GM12864 (cell line): ENCODE measurements at places on chromosomes 16 and 17.
A peak's percentile ranks its signal among the peaks of the same experiment; 100 is the strongest.

- no peak for DNase-seq
These were observed 301.8 kb downstream of the IRF8 start for GRCh38 chr16:86200722-86201121.

DNA sequence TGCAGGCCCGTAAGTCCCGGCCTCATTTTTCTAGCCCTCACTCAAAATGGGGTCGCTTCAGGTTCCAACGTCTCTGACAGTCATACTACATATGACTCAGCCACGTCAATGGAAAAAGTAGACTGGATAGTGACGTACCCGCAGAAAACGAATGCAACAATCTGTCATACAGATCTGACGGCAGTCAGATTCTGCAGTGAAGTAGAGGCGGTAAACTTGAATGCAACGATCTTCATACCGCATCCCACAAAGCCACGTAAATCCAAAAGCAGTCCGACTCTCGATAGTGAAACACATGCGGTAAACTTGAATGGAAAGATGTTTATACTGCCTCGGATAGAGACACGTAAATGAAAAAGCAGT lies 38.4 kb upstream of the ARL4D start:
- no peak for DNase-seq

DNA sequence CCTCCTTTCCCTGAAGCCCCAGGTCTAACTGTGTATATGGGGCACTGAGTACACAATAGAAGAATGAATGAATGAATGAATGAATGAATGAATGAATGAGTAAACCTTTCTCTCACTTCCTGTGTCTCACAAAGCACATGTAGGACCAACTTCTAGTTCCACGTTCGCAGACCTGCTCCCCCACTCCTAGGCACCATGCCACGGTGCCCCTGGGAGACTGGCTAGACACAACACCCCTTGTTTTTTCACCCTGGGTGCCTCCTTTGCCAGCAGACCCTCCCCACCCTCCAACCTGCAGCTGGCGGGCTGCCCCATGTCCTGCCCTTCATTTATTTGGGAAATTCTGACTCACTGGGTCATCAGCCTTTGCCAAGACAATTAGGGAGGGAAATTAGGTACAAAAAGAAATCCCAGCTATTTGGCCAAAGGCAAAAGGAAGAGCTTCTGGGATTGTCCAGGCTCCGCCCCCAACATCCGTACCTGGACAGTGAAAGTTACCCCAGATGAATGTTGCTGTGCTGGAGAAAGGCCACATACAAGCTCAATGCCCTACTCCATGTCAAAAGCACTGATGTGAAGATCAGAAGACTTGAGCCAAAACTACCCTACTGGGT lies 7.7 kb downstream of the CES1 start:
- DNase-seq: no peak

DNA sequence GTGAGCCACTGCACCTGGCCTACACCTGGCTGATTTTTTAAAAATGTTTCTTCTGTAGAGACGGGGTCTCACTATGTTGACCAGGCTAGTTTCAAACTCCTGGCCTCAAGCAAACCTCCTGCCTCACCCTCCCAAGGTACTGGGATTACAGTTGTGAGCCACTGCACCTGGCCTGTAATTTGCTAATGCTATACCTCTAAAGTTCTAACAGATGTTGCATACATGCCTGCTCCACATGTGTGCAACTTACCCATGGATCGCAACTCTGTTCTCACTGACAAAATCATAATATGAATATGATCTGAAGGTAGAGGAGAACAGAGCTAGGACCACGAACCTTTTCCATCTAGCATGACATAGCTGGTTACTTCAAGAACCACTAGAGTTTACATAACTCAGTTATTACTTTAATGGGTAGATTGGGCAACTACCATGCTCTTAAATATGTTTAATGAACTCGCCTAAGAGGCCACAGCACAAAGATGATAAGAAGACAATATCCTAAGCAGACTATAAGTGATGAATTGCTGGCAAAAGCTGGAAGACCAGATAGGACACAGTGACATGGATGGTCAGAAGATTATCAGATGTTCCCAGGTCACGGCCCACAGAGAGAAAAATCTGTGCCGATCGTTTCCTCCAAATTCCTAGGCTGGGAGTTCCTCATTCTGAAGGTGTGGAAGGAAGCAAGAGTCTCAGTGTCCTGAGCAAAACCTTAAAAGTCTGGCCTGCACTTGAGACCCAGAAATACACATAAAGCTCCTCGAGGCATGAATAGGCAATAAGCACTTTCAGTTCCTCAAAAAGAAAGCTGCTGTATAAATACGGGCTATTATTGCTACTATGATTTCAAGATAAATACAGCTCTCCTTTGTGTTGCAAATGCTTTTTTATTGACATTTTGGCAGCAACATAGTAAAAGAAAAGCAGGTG lies 53.6 kb upstream of the ICAM2 start:
- peak; percentile 70 for DNase-seq

GRCh38 chr16:55264949-55265348 lies 59.1 kb upstream of the IRX6 start:
- no peak for DNase-seq

- DNase-seq: no peak
These were observed 375.7 kb upstream of the CDH11 start for GRCh38 chr16:65497571-65497970.

DNA sequence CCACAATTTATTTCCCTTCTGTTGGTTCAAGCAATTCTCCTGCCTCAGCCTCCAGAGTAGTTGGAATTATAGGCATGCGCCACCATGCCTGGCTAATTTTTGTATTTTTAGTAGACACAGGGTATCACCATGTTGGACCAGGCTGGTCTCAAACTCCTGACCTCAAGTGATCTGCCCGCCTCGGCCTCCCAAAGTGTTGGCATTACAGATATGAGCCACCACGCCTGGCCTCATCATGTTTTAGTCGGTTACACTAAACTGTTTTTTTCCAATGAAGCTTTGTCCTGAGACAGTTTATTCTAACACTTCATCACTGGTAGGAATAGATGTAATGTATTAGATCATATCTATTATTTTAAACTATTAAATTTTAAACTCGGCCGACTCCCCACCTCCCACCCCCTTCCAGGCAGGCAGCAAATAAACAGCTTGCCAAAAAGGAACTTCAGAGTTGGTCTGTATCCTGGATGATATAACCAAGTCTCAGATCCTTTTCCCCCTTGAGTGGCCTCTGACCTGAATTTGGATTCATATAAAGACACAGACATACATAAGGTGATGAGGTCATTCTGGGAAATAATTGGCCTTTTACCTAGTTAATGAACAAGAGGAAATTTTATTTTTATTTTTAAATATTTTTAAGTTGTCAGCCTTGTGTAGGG lies 18.4 kb upstream of the CORO6 start:
- DNase-seq: no peak

- no peak for DNase-seq
These were observed 6.2 kb upstream of the ACTG1 start for GRCh38 chr17:81518785-81519283.

DNA sequence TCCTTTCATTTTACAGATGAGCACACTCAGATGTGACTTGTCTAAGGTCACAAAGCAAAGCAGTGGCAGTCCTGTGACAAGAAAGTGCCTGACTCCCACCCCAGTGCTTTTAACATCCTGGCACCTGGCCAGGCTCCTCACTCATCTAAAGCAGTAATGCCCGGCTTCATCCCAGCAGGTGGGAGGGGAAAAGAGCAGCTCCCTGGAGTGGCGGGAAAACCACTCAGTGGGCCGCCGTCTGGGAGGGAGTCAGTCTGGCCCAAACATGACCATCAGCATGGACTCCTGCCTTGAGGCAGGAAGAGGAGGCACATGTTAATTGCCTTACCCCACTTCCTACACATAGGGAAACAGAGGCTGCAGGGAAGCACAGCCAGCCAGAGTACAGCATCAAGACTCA lies 2.6 kb downstream of the PCGF2 start:
- DNase-seq: no peak

- DNase-seq: no peak
These were observed 43.8 kb downstream of the COX10 start for GRCh38 chr17:14113137-14113536.

- DNase-seq: no peak
These were observed 139.3 kb downstream of the GAS7 start for GRCh38 chr17:10058921-10059683.

GRCh38 chr17:42146911-42147607 lies 7.7 kb downstream of the RAB5C start:
- no peak for DNase-seq

- DNase-seq: no peak
These were observed 17.6 kb downstream of the APPBP2 start for GRCh38 chr17:60508384-60508980.

GRCh38 chr17:65749479-65749878 lies 188.0 kb upstream of the AXIN2 start:
- DNase-seq: no peak

- no peak for DNase-seq
These were observed 13.4 kb downstream of the CHTF8 start for GRCh38 chr16:69118994-69119393.

DNA sequence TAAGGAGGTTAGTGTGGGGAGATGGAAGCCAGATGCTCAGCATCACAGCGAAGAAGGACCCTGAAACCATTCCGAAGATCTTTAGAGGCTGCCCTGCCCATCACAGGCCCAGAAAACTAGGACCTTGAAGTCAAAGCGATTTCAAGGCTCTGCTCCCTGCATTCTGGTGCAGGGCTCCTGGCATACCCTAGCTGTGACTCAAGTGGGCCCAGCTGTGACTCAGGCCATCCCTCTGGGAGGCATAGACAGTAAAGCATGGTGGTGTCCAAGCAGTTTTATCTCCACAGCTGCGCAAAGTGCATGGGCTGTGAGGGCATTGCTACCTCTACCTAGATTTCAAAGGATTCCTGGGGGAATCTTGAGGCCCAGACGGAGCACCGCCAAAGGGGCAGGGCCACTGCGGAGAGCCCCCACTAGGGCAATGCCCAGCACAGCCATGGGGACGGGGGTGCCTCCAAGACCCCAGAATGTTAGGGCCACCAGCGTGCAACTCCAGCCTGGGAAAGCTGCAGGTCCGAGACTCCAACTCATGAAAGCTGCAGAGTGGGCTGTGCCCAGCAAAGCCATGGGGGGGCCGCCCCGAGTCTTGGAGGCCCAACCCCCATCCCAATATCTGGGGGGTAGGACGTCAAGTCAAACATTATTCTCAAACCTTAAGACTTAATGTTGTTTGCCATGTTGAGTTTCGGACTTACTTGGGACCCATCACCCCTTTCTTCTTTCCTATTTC lies 11.7 kb upstream of the ZNF594 start:
- no peak for DNase-seq

DNA sequence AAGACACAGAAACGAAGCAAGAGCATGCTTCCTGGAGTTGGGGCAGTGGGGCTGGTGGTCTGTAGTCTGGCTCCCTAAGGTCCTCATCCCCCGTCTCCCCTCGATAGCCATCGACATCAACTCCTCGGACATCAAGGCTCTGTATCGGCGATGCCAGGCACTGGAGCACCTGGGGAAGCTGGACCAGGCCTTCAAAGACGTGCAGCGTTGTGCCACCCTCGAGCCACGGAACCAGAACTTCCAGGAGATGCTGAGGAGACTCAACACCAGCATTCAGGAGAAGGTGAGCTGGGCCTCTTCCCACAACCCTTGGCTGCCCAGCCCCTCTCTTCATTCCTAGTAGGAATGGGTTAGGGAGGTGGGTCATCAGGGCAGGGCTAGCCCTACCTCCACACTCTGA lies 2.3 kb downstream of the UNC45B start:
- DNase-seq: no peak

GRCh38 chr17:11719856-11720255 lies 121.6 kb downstream of the DNAH9 start:
- no peak for DNase-seq

DNA sequence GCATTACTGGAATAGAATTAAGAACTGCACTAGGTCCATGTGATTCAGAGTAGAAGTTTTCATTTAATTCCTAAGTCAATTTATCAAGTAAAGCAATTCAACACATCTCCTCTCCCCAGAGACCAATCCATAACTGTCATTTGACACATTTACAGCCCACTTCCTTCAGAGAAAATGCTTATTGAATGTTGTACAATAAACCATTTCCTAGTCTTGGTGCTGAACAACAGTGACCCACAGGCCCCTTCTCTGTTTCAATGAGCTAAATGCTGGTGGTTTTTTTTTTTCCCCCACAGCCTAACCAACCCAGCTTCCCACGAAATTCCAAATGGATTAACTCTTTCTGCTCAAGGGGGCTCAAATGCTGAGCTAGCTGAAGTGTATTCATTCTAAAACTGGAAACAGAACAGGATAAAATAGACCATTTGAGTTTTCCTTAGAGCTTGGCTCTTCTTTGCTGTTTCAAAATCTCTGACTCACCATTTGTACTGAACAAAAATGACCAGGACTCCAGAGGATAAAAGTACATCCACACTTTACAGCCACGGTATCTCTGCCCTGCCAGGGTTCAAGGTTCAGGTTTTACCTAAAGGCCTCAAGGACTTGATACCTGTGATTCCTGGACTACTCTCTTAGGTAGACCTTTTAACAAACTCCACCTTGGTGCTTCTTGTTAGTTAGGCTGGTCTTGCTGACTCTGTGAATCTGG lies 62.3 kb downstream of the TMEM100 start:
- no peak for DNase-seq

GRCh38 chr17:65334406-65334805 lies 197.2 kb downstream of the RGS9 start:
- DNase-seq: no peak

DNA sequence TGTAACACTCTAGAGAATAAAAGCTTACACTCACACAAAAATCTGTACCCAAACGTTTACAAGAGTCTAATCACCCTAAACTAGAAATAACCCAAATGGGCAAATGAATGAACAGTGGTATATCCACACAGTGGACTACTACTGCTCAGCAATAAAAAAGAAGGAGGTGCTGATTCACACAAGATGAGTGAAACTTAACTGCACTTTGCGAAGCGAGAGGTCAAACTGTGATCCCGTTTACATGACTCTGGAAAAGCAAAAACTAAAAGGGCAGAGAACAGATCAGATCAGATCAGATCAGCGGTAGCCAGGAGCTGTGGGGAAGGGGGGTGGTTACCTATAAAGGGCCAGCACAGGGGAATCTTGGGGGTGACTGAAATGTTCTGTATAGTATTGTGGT lies 113.4 kb downstream of the TRIM37 start:
- DNase-seq: no peak

DNA sequence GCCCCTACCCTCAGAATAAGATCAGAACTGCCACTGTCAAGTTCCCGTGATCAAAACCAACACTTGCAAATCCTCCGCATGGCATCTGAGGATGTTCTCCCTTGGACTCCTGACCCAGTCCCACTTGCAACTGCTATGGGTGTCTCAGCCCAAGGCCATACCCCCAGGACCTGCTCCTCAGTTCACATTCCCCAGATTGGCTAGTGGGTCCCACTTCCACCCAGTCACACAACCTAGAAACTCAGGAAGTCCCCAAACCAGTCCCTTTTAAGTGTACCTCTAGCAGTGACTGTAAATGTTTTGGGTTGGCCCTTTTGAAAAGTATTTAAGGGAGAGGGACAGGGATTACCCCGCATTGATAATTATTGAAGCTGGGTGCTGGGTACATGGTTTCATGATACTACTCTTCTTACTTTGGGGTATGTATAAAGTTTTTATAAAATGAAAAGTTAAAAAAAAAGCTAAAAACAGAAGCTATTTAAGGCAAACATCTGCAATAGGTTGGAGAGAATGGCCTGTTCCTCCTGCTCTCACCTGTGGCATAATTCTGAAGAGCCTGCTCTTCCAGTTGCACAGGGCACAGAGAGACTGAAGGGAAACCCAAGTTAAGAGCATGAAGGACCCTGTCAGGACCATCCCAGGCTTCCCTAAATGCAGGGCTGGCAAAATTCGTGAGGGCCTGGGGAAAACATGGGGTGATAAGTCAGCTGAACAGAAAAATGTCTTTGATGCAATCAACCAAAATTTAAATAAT lies 42.5 kb downstream of the ERN1 start:
- DNase-seq: no peak

- no peak for DNase-seq
These were observed 53.7 kb downstream of the ELAC2 start for GRCh38 chr17:12964162-12964561.
